Transverse colon (tissue), 4 donors: ENCODE measurements at places on chromosomes 6 and 20. TPM values are rescaled to one million over a fixed set of nuclear protein-coding genes. Genes with fewer than 3 reads are reported as not detected.

GRCh38 chr20:48056218-48056617, 270.9 kb upstream of the SULF2 start:
- H3K36me3 ChIP-seq, result no peaks in the 10 kb centered on the region
- peaks cover 5% of the 10 kb centered on the region for H3K27me3 ChIP-seq
- H3K4me3 ChIP-seq, result no peak overlapping the region
- H3K27ac ChIP-seq, result no peak overlapping the region
- DNase-seq, result no peak

DNA sequence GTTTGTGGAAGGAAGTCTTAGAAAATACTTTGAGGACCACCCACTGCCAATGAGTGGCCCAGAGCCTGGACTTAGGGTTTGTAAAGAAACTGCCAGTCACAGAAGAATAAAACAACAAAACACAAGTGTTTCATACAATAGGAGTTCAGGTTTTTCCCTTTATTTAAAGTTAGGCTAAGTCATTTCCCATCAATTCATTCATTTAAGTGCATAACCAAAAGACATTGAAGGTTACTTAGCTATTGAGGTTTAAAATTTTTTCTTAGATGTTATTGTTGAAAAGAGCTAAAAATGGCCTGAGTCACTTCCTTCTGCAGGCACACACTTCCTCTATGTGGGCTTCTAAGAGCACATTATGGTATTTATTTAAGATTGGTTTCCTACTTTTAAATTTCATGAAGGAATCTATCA, 54.2 kb downstream of the ARMC2 start:
- H3K4me1 ChIP-seq, result peaks cover 5% of the 10 kb centered on the region
- no peak overlapping the region for H3K4me3 ChIP-seq
- peak overlapping the region; percentile 42 for H3K27ac ChIP-seq
- no peak for DNase-seq

GRCh38 chr6:87277123-87277522, 45.3 kb upstream of the SMIM8 start:
- no peak overlapping the region for H3K27ac ChIP-seq
- H3K4me3 ChIP-seq, result no peak overlapping the region
- H3K4me1 ChIP-seq, result peaks cover 16% of the 10 kb centered on the region

DNA sequence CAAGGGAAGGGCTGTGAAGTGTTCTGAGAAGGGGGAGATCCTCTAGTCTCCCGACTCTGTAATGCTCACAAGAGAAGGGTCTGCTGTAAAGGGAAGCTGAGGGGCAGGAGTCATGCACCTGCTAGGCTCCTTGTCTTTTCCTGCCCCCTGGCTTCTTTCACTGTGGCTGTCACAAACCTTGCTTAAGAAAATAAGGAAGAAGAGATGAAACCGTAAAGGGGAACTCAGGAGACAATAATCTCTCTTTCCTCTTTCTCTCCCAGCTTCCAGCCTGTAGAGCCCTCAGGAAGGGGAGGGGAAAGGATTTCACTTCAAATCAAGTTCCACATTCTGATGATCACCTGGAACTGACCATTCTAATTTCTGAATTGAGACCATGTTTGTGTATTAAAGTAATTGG, 26.3 kb downstream of the SLC13A3 start:
- DNase-seq, result no peak
- no peaks in the 10 kb centered on the region for H3K27me3 ChIP-seq
- no peaks in the 10 kb centered on the region for H3K4me1 ChIP-seq

GRCh38 chr6:32189069-32189741, 797 bp downstream of the PBX2 start:
- H3K27ac ChIP-seq, result peak overlapping the region; percentile 98
- H3K27me3 ChIP-seq, result no peaks in the 10 kb centered on the region
- no peaks in the 10 kb centered on the region for H3K36me3 ChIP-seq
- H3K4me1 ChIP-seq, result peaks cover 46% of the 10 kb centered on the region
- no peak for DNase-seq

DNA sequence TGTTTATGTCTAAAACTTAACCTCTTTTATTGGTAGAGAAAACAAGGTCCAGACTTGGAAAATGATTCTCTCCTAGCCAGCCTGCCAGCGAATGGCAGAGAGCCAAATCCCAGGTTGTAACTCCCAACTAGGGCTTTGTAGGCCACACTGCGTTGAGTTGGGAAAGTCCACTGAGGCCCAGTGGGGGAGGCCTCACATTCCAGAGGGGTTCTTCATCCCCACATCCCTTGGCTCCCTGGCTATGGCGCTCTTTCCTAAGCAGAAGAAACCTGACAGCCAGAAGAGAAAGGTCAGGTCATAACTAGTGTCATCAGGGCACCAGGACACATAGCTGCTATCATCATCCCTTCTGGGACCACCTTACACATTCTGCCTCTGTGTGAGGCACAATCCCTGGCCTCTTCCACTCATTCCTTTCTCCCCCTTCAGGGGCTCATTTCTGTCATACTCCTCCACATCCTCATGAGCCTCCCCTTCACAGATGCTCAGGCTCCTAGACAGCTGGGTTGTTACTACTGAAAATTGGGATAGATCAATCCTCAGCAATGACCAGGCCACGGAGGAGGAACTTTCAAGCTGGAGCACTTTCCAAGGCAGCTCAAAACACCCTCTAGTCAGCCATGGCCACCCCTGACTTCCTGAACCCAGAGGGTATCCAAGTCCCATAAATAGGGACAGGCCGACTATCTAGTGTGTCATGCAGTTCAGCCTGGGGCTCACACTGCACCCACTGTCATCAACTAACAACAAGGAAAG, 48.6 kb downstream of the TCP11 start:
- no peak overlapping the region for H3K4me3 ChIP-seq
- H3K4me1 ChIP-seq, result peaks cover 4% of the 10 kb centered on the region
- peak overlapping the region; percentile 71 for H3K27ac ChIP-seq
- H3K27me3 ChIP-seq, result no peaks in the 10 kb centered on the region
- peak; percentile 31 for DNase-seq
- no peaks in the 10 kb centered on the region for H3K36me3 ChIP-seq

DNA sequence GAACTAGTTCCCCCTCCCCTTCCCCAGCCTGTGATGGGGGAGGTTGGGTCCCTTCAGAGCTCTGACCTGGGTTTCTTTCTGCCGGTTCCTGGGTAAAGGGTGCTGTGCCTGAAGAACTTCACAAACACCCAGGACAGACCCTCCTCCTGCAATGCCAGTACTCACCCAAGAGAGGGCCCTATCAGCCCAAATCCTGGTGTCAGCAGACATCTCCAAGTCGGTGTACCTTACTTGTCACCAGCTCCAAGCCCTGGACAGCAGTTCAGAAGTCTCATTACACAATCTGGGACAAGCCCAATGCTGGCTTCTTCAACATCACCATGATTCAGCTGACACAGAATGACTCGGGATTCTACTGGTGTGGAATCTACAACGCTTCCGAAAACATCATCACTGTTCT, 467 bp downstream of the TREML4 start:
- no peak overlapping the region for H3K4me3 ChIP-seq
- H3K36me3 ChIP-seq, result no peaks in the 10 kb centered on the region
- no peak for DNase-seq
- H3K27ac ChIP-seq, result no peak overlapping the region
- H3K27me3 ChIP-seq, result peaks cover 23% of the 10 kb centered on the region

DNA sequence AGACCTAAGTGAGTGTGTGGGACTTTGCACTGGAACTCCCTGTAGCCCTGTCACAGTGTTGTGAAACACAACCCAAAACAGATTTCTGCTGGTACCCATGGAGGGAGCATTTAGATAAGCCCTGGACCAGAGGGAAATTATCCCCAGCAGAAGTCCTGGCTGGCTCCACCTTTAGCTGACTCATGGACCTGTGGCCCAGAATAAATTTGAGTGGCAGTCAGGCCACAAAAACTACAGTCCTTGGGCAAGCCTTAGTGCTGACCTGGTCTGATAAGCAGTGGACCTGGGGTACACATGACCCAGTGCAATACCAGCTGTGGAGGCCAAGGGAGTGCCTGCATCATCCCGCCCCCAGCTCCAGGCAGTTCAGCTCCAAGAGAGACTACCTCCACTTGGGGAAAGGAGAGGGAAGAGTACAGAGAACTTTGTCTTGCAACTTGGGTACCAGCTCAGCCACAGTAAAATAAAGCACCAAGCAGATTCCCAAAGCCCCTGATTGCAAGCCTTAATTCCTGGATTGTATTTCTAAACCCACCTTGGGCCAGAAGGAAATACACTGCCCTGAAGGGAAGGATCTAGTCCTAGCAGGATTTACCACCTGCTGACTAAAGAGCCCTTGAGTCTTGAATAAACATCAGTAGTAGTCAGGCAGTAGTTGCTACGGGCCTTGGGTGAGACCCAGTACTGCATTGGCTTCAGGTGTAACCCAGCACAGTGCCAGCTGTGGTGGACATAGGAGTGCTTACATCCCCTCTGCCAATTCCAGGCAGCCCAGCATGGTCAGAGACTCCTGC, 140.4 kb upstream of the COL21A1 start:
- H3K4me1 ChIP-seq, result no peaks in the 10 kb centered on the region
- H3K27ac ChIP-seq, result no peak overlapping the region
- no peaks in the 10 kb centered on the region for H3K36me3 ChIP-seq
- no peak for DNase-seq
- no peak overlapping the region for H3K4me3 ChIP-seq
- no peaks in the 10 kb centered on the region for H3K27me3 ChIP-seq

GRCh38 chr20:42749556-42749955, 440.1 kb downstream of the PTPRT start:
- H3K27ac ChIP-seq, result no peak overlapping the region
- H3K27me3 ChIP-seq, result no peaks in the 10 kb centered on the region
- no peaks in the 10 kb centered on the region for H3K36me3 ChIP-seq
- no peak overlapping the region for H3K4me3 ChIP-seq

- peaks cover 30% of the 10 kb centered on the region for H3K27me3 ChIP-seq
- no peak overlapping the region for H3K27ac ChIP-seq
- no peak overlapping the region for H3K4me3 ChIP-seq
- H3K36me3 ChIP-seq, result no peaks in the 10 kb centered on the region
- DNase-seq, result no peak
- no peaks in the 10 kb centered on the region for H3K4me1 ChIP-seq
These were observed 19.4 kb downstream of the RSPO4 start for GRCh38 chr20:982754-983153.

GRCh38 chr20:62815066-62815991, 1.5 kb upstream of the COL9A3 start:
- peaks cover 63% of the 10 kb centered on the region for H3K27me3 ChIP-seq
- no peak overlapping the region for H3K27ac ChIP-seq
- peaks cover 39% of the 10 kb centered on the region for H3K4me1 ChIP-seq
- H3K36me3 ChIP-seq, result no peaks in the 10 kb centered on the region
- DNase-seq, result no peak
- no peak overlapping the region for H3K4me3 ChIP-seq

GRCh38 chr6:106860940-106861339, 113.6 kb downstream of the CD24 start:
- peaks cover 13% of the 10 kb centered on the region for H3K4me1 ChIP-seq
- no peaks in the 10 kb centered on the region for H3K36me3 ChIP-seq
- no peak overlapping the region for H3K27ac ChIP-seq
- H3K27me3 ChIP-seq, result no peaks in the 10 kb centered on the region
- no peak overlapping the region for H3K4me3 ChIP-seq

GRCh38 chr6:124334359-124334758, 530.7 kb downstream of the NKAIN2 start:
- H3K27me3 ChIP-seq, result no peaks in the 10 kb centered on the region
- H3K36me3 ChIP-seq, result no peaks in the 10 kb centered on the region
- H3K27ac ChIP-seq, result no peak overlapping the region
- H3K4me3 ChIP-seq, result no peak overlapping the region

DNA sequence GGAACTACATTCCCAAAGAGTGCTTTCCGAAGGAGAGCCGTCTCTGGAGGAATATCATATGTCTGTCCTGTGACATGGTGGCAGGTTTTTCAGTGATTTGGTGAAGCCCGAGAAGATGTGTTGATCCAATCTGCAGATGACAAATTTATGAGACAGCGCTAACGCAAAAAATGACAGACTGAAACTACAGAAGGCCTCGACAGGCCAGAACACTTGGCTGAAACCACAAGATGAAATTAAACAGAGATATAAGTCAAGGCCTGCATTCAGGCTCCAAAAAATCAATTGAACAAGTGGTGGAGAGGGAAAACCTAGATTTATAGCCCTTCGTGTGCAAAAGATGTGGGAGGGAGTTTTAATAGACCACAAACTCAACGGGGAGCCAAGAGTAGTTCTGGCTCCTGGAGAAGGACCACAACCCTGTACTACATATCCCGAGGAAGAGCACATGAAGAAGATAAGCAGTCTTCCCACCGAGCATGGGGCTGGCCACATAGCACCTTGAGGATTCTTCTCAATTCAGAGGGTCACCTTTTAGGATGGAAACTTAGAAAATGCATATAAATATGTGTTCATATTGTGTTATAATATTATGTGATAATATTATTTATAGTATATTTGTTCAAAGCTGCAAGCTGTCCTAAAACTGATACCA, 231.3 kb upstream of the PDE10A start:
- no peaks in the 10 kb centered on the region for H3K36me3 ChIP-seq
- no peaks in the 10 kb centered on the region for H3K4me1 ChIP-seq
- no peak overlapping the region for H3K4me3 ChIP-seq
- H3K27me3 ChIP-seq, result no peaks in the 10 kb centered on the region
- DNase-seq, result no peak

DNA sequence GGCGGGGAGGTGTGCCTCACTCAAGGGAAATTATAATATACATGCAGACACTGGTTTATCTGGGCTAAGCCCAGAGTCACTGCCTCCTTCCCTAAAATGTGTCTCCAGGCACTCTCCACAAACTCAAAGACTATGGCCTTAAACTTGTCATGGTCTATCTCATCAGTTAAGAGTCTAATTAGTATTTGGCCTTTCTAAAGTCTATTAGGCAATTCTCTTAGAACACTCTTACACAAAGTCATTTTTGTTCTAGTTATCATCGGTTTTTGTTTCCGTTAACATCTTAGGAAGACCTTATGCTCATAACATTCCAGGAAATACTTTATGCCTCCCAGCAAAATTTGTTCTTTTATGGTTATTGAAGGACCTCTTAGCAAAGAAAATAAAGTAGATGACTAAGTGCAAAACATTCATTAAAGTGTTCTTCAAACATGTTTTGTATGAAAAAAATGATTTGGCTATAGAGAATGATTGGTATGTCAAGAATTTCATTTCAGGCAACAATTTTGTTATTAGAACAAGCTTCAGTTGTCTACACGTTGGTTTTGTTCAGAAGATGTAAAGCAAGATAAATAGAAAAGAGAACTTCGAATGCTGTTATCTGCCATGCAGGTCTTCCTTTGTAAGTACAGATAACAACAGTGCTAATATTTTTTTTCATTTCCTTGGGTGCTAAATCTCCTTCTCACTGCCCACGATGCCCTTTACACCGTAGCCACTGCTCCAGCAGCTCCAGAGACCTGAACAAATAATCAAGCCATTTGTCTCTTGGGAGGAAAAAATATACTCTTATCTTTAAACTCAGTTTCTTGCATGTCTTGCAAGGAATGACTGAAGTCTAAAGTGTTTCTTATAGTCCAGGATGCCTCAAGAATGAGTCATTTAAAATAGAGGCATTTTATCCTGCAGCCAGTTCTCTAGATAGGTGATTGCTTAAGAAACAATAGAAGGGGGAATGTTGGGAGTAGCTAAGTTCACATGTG, 170.4 kb downstream of the HTR1B start:
- H3K27me3 ChIP-seq, result no peaks in the 10 kb centered on the region
- no peak overlapping the region for H3K27ac ChIP-seq
- no peaks in the 10 kb centered on the region for H3K36me3 ChIP-seq
- no peaks in the 10 kb centered on the region for H3K4me1 ChIP-seq
- H3K4me3 ChIP-seq, result no peak overlapping the region

BANF2 gene
- total RNA-seq, result not detected

RAET1E gene
- not detected for total RNA-seq

RAB22A gene
- 4.2 TPM for total RNA-seq

COL11A2 gene
- 0.14 TPM for total RNA-seq

SLC32A1 gene
- total RNA-seq, result not detected

GNRH2 gene
- not detected for total RNA-seq

COL19A1 gene
- 0.27 TPM for total RNA-seq

ABHD16B gene
- not detected for total RNA-seq

CAPN11 gene
- 19.8 TPM for total RNA-seq

EDEM2 gene
- total RNA-seq, result 27.9 TPM

THEMIS gene
- 2.2 TPM for total RNA-seq
